ENCODE measurements at places on chromosomes 13 and 19.

GRCh38 chr13:33328701-33329100 is 43.1 kb upstream of the STARD13 start:
- no peak for DNase-seq

DNA sequence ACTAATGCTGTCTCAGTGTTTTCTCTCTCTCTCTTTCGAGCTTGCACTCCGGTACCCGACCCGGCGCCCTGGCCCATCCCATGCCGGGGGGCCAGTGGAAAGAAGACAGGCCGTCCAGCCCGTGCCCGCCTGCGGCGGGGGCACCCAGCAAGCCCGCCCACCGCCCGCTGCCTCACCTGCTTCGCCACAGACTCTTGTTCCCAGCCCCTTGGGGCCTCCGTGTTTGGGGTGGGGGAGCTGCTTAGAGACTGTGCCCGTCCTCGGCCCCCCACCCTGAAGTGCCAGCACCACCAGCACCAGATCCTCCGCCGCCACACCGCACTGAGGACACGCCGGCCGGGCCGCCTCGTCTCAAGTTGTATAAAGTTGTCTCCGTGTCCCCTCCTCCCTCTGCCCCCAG is 2.4 kb downstream of the LENG9 start:
- no peak for DNase-seq

- DNase-seq, result no peak
These were observed 55.1 kb upstream of the TNFRSF19 start for GRCh38 chr13:23515116-23515515.

DNA sequence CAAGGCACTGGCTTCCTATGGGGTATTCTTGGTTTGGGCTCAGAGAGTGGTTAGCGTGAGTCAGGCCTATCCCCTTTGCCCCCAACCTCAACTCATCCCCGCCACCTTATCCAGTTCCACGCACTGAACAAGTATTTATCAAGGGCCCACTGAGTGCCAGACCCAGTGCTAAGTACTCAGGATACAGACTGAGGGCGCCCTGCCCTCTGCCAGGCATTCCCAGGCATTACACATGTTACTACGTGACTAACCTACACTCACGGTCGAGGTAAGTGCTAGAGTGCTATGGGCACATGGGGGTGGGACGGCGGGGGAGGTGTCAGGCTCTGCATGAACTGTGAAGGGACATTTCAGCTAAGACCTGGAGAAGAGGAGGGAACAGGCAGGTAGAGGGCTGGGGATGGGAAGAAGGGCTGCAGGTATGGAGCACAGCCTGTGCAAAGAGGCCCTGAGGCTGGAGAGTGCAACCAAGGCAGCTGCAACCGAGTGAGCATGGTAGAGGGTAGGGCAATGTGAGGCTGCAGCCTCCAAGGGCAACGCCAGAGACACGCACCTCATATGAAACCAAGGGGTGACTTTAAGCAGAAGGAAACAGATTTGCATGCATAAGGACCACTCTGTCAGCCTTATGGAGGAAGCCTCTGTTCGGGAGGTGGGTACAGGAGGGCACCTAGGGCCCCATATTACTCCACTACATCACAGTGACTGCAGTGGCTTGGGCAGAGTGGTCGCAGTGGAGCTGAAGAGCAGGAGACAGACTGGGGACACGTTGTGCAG is 22.5 kb downstream of the DHRS12 start:
- DNase-seq, result peak; percentile 18

DNA sequence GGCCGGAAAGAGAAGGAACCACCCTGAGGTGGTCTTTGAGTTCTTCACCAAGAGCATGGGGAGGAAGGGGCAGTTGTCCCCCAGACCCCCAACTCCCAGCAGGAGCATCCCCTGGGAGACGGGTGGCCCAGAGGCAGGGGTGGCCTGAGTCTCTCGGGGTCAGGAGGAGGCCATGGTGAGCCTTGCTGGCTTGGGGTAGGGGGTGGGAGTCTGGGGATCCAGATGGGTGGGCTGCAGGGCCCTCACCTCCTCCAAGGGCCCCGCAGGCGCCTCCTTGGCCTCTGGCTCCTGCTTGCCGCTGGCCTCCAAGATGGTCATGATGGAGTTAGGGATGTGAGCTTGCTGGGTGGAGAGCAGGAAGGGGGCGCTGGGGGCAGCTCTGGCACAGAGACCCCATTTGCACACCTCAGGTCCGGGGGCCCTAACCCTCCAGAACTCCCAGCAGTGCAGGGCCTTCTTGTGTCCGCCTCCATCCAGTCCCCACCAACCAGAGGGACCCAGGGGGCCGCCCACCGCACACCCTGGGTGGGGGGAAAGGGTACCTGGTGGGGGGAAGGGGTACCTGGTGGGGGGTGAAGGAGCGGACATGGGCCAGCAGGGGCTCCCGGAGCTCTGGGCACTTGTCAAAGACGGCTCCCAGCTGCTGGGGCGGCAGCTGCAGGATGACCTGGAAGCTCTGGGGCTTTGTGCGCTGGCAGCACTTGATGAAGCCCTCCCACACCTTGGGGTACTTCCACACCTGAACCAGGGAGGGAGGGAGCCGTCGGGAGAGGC is 1.3 kb upstream of the RSPH6A start:
- no peak for DNase-seq

DNA sequence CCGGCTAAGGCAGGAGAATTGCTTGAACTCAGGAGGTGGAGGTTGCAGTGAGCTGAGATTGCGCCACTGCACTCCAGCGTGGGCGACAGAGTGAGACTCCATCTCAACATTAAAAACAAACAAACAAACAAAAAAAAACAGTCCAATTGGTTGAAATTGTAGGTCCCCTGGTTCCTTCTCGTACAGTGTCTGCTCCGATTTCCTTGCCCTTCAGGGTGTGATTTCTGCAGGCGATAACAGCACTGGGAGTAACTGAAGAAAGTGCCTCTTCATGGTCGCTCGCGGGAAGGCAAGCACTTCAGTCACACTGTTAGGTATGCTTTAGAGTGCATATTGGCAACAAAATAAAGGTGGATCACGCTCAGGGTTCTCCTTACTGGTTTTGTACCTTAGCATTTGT is 39.7 kb downstream of the TPT1 start:
- DNase-seq, result no peak

- DNase-seq, result no peak
These were observed 109.2 kb downstream of the FNDC3A start for GRCh38 chr13:49084961-49085360.

- no peak for DNase-seq
These were observed 5.1 kb upstream of the PRR36 start for GRCh38 chr19:7879111-7879807.

- DNase-seq, result no peak
These were observed 23.3 kb downstream of the N4BP2L2 start for GRCh38 chr13:32515246-32515645.

DNA sequence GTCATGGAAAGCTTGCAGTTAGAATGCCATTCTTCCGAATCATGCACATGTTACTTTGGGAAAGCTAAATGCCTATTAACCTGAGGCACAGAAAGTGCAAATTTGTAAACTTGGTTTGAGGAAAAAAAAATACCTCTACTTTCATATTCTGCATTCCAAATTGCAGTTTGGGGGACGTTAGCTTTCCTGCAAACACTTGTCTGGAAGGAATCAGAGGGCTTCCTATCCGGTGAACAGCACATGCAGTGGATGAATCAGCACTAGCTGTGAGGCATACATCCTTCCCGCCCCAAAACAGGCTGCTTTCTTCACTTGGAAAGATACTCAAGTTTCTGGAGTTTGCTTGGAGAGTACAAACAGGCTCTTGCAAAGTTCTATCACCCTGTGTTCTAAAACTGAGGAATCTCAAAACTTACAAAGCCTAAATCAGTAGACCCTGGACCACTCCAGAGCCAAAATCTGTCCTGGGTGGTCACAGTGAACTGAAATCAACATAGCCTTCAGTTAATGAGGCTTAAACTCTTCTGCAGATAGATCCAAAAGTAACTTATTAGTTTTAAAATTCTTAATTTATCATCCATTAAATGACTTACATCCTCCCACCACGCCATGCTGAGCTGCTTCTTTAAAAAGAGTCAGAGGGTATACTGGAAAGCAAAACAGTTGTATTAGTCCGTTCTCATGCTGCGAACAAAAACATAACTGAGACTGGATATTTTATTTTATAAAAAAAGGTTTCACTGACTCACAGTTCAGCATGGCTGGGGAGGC is 802.3 kb upstream of the ARGLU1 start:
- no peak for DNase-seq

DNA sequence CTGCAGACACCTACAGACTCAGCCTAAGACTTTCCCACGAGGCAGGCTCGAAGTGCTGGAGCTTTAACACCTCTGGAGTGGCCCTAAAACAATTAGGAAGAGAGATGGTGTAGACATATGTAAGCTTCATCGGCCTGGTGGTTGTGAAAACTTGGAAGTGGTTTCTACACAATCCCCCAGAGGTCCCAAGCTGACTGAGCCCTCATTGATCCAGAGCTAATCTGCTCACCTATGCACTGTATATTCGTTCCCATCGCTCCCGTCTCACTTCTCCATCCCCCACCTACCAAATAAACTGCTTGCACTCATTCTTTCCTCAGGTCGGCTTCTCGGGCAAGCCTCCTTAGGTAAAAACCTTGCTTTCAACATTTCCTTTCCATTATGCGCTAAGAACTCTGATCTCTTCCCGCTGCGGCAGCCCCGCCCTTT is 767 bp upstream of the ZNF793 start:
- no peak for DNase-seq

GRCh38 chr13:46556418-46556779 is 3.4 kb downstream of the LRCH1 start:
- DNase-seq, result no peak

GRCh38 chr19:30540761-30541160 is 168.6 kb downstream of the ZNF536 start:
- DNase-seq, result peak; percentile 39

DNA sequence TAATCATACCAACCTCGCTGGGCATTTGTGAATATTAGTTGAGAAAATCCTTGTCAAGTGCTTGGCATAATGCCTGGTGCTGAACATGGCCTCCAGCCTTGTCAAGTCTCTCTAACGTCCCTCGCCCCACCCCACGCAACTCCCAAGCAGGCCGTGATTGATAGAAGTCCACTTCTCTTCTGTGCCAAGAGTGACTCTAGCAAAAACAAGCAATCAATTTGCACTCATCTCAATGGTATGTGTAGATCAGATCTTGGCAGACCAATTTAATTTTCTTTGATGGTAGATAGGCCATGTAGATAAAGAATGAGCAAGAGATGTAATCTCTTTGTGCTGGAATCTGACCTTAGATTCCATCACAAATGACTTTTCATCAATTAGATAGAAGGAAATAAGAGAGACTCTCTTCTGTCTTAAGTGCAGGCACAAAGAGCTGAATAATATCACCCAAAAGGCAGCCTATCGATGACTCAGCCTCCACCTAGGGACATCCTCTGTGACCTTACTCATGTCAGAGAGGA is 31.0 kb upstream of the KATNAL1 start:
- no peak for DNase-seq

DNA sequence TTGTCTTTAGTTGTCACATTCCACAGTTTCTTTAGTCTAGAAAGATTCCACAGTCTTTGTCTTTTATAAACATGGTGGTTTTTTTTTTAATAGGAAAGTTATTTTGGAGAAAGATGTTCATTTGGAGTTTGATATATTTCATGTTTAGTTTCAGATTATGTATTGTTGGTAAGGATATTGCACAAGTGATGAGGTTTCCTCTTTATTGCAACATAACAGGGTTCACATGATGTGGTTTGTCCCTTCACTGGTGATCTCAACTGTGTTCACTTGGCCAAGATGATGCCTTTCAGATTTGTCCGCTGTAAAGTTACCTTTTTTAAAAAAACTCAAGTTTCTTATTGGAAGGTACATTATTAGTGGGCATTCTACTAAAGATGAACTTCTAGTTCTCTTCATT is 3.2 kb downstream of the ZNF230 start:
- peak; percentile 65 for DNase-seq

DNA sequence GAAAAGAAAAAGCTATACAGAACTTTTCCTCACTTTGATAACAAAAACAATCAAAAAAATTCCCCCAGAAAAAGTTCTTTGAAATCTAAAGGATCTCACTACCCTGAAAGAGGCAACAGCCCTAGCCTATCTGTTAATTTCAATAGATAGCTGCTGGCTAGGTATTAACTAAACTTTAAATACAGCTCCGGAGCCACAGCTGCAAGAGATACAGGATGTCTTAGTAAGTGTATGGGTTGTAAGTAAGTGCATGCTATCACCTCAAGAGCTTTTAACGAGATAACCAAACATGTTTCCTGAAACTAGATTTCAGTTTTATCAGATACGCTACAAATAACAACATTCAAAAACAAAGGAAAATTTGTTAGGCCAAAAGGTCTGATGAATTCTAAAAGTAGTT is 148.4 kb downstream of the KLF12 start:
- DNase-seq, result no peak

DNA sequence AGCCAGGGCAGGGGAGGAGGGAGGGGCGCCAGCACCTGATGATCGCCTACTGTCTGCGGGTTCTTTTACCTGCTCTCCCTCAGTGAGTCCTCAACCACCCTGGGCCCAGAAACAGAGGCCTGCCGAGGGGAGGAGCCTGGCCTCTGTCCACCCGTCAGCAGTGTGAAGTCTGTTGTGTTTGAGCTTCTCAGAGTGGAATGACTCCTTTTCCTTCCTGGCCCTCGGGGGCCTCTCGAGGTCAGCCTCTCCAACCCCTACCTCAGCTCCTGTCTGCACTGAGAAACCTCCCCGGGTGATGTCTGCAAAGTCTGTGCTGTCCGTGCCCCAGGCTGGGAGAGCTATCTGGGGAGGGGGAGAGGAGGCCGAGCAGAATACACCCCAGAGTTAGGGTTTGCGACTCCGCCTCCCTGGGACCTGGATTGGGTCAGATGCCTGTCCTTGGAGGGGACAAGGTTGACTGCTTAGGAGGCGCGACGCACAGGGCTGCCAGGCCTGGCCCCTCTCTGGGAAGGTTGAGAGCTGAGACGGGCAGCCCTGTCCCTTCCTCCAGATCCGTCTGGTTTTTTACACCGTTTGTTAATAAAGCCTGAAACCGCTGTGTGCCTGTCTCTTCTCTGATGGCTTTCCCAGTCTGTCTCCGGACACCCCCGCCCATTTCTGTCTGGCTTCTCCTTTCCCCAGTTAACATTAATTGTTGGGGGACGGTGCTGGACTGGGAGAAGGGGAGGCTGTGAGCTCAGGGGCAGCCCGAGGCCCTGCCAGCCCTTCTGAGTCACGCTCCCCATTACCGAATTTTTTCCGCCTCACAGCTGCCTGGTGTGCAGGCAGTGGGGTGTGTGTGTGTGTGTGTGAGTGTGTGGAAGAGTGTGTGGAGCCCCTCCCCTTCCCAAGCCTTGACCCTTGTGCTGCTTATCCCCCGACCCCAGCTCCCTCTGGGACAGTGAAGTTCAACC is 989 bp upstream of the SSC5D start:
- DNase-seq, result no peak

- DNase-seq, result no peak
These were observed 9.2 kb downstream of the RANBP3 start for GRCh38 chr19:5968431-5969373.

DNA sequence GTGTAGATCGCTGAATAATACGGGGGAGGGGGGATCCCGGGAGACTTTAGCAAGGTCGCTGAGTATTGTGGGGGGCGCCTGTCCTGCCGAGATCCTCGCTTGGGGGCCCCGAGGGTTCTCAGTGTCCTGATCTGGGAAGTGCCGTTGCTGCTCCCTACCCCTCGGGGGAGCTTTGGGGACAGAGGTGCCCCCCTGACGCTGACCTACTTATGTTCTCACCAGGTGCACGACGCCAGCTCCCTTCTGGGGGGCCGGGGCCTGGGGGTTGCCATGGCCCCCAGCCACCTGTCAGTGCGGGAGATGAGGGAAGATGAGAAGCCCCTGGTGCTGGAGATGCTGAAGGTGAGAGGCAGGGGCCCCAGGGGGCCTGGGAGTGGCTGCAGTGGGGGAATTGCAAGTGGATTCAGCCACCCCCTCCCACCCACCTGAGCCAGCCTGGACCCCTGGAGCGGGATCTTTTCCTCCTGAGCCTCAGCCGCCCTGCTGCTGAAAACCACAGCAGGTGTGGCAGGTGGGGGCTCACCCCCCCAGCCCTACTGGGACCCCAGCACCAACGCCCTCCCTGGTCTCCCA is 537 bp downstream of the NAT14 start:
- DNase-seq, result no peak
